ENCODE measurements at places on chromosomes 5 and 9.

GRCh38 chr5:96648593-96648992 is 13.6 kb upstream of the CAST start:
- no peak for DNase-seq

DNA sequence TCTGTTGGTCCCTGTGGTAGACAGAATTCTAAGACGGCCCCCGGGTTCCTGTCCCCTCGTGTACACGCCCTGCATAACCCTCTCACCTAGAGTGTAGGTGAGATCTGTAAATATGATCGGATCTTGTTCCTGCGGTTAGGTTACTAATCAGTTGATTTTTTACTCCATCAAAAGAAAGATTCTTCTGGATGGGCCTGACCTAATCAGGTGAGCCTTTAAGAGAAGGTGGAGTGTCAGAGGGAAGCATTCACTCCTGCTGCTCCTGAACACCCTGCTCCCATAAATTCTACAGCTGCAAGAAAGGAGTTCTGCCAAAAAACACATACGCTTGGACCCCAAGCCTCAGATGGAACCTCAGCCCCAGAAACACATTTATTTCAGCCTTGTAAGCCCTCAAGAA is 15.6 kb upstream of the FUBP3 start:
- no peak for DNase-seq

- no peak for DNase-seq
Measured at GRCh38 chr5:33091571-33092363, 349.0 kb upstream of the TARS1 start.

- DNase-seq = no peak
Measured at GRCh38 chr5:80686757-80687156, 32.0 kb upstream of the DHFR start.

- DNase-seq = peak; percentile 74
Measured at GRCh38 chr5:16465544-16466432, at the start of gene ZNF622. Gene ZNF622 (minus strand): TSS chr5:16465800. CDS start chr5:16465665, 135 bp downstream.

GRCh38 chr5:140235791-140236551 is 61.0 kb downstream of the CYSTM1 start:
- DNase-seq = no peak

GRCh38 chr9:12544700-12545099 is 148.5 kb upstream of the TYRP1 start:
- no peak for DNase-seq

GRCh38 chr5:591746-592145 is 20.4 kb upstream of the CEP72 start:
- no peak for DNase-seq

- DNase-seq = no peak
Measured at GRCh38 chr9:8570776-8571175, 771.2 kb upstream of the DMAC1 start.

GRCh38 chr9:1701113-1701512 is 314.0 kb upstream of the SMARCA2 start:
- no peak for DNase-seq

- DNase-seq = no peak
Measured at GRCh38 chr5:152900332-152900731, 495.3 kb upstream of the NMUR2 start.

- no peak for DNase-seq
Measured at GRCh38 chr9:90810691-90811090, 9.1 kb downstream of the SYK start.

DNA sequence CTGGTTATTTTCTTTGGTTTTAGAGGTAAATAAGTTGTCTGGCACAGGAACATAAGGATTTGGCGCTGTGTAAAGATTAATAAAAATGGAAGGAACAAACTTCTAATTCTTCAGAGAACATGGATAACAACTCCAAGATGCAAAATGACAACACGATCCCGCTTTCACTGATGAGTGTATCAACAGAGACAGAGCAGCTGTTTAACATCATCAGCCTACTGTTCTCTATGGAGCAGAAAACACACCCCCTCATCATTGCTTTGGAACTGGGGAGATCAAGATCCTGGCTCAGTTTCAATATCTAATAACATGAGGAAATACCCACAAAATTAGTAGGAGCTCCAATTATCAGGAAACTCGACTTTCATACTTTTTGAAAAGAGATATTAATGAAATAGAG is 8.3 kb upstream of the GAS1 start:
- no peak for DNase-seq

DNA sequence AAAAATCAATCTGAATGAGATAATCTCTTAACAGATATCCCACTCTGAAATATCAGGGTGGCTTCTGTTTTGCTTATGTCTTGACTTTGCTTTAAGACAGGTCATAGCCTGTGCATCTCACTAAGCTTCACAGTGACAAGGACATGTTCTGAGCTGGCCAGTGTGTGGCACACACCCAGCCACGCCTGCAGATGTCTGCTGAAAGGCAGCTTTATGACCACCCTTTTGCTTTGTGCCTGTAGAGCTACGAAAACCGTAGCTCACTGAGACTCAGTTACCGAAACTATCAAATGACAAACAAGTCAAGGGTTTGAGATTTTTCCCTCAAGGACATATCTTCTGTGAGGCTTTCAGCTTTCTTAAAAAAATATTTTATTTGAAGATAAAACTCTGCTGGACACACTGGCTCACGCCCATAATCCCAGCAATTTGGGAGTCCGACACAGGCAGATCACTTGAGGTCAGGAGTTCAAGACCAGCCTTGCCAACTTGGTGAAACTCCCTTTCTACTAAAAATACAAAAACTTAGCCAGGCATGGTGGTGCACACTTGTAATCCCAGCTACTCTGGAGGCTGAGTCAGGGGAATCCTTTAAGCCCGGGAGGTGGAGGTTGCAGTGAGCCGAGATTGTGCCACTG is 233.2 kb downstream of the SPATA31A1 start:
- no peak for DNase-seq

DNA sequence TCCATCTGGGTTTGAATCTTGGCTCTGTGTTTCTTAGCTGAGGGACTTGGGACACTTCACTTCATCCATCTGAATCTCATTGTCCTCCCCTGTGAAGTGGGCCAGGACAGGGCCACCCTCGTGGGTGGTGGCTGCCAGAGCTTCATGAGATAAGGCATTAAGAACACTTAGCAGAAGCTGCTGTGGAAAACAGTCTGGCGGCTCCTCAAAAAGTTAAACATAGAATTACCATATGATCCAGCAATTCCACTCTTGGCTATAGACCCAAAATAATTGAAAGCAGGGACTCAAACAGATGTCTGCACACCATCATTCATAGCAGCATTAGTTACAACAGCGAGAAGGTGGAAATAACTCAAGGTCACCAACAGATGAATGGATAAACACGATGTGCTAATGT is 42.4 kb upstream of the GGTA1 start:
- DNase-seq = no peak

- DNase-seq = peak; percentile 34
Measured at GRCh38 chr5:153496835-153497234, 6.4 kb downstream of the GRIA1 start.

DNA sequence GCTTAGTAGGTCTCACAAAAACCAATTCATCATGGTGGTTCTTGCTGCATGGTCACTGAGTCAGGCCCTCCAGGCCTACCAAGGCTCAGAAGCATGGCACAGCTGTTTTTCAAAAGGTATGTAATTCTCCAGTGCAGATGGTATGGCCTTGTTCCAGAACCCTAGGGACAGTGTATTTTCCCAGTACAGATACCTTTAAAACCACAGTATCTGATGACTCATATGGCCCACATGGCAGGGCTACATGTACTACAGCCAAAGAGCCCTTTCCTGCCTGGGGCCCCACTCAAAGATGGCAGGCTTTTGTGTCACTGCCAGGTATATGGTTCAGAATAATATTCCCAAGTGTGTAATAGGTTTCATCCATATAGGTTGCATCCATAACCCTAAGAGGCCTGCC is 16.5 kb downstream of the CSF2 start:
- DNase-seq = no peak

DNA sequence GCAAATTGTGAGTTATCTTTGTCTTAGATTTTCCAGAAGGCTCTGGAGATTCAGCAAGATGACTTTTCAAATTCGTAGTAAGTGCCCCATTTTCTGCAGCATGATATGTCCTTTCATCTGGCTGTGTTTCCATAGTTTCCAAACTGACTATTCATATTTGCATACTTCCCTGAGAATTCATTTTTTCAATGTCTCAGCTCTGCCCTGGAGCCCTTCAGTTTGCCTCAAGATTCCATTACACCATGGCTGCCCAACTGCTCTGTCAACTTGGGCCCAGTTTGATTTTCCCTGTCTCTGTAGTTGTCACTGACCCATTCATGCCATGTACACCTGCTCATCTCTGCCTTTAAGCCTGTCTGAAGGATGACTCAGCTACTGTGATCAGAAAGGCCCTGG is 94.2 kb upstream of the RUSC2 start:
- no peak for DNase-seq

DNA sequence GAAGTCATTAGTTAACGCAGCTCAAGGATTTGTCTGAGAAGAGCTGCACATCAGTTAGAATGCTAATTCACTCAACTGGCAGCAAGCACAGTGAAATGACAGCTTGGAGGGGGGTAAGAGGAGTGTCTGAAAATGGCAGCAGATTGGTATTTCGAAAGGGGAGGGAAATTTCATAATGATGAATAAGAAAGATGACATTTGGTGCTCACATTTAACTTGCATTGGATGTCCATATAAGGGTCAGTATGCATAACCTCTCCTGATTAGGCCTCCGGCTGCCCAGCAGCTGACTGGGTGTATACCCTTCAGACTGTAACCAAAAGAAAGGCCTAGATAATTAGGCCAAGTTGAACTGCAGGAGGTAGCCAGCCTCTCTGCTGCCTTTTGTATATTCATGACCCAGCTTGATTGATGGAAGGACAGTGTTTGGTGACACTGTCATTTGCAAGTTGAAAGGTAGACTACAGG is 131.0 kb downstream of the PBX3 start:
- DNase-seq = no peak

- no peak for DNase-seq
Measured at GRCh38 chr9:9914174-9914573, 698.6 kb downstream of the PTPRD start.

DNA sequence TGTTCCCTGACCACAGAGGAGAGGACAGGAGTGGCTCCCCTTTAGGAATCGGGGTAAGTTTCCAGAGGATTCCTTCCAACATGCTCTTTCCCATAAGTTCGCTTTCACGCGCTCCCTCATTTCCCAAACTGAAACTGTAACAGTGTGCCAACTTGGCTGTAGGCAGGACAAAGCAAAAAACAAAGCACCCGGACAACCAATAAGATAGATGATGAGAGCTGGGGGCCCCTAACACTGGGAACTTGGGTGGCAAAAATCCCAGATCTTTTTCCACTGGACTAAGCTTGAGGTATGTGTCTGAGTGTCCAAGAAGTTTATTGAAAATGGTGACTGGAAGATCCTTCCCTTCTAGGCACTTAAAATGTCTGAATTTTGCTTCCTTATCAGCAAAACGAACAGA is 258.7 kb upstream of the IL12B start:
- no peak for DNase-seq

- DNase-seq = no peak
Measured at GRCh38 chr9:12980085-12980851, 205.4 kb downstream of the LURAP1L start.

DNA sequence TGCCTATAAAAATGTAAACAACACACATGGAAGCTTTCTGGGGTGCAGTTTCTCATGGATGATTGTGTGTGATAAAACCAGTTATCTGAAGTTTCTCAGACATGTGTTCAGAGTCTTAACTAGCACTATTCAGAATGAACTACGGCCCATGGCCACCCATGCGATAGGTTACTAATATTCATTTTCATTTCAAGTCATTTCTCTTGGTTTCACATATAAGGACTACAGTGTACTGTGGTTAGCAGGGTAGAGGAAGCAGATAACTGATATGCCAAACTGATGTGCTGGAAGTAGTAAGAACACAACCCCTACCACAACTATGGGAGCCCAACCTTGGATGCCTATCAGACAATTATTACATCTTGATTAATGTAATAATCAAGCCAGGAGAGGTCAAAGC is 372.1 kb downstream of the DTWD2 start:
- DNase-seq = no peak

- DNase-seq = no peak
Measured at GRCh38 chr5:52579391-52579790, 208.3 kb upstream of the ITGA1 start.

DNA sequence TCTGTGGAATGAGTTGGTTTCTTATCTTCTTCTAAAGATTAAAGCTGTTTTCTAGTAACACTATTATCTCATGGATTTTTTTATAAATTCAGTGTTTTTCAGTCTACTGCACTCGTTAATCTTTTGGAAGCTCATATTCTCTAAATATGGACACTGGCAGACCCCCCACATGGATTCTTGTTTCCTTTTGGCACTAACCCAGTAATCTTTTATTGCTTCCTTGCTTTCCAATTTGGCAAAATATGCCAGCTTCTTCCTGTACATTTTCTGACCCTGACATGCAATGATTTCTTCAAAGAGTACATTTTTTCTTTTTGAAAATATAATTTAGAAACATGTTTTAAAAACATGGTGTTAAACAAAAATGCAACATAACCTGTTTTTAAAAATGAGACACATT is 474.2 kb upstream of the FTMT start:
- DNase-seq = no peak

- DNase-seq = no peak
Measured at GRCh38 chr9:133583586-133583985, 25.6 kb downstream of the FAM163B start.

DNA sequence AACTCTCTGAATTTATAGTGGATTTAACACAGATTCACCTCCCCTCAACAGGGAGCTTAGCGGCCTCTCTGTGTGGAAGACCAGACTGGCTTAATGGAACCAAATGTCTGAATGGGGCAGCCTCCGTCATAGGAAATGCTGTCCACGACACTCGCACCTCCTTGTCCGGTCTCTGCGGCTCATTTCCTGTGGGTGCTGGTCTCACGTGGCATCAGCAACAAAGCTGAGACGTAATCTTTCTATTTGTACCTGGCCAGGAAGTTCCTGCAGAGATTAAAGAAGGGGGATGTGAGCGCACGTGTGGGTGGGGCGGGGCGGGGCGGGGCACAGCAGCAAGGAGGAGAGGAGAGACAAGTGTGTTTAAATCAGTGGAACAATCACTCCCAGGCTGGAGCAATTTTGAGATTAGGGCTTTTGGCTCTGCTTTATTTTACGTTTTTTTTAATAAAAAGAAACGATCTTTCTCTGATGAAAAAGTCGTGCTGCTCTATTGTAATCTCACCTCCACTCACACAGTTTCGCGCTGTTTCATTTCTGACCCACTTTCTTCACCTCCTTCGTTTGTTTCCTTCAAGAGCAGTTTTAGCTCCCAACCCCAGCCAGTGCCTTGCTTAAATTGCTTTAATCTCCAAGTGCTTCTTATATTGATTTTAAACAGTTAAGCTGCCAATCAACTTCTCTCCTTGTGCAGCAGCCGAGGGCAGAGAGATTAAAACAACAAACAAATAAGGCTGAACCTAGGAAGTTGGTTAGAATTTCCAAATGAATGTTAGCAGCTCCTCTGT is 132.2 kb upstream of the ASTN2 start:
- peak; percentile 38 for DNase-seq

DNA sequence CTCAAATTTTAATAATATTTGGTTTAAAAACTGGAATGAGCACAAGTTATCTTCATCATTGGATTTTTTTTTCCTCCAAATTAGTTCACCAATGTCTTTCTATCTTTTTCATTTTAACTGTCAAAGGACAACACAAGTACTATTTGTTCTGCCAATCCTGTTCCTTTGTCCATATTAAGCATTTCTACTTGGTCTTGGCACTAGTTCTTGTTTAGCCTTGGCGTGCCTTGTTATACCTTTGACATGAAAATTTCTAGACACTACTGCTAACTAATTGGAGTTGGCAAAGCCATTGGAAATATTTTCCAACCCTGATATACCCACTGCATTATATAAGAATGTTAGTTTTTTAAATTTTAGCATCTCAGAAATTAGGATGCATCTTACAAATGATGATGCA is 3.8 kb downstream of the SPINK6 start:
- DNase-seq = no peak

Measured in endothelial cell (in vitro differentiated cells).